ENCODE measurements at places on chromosomes 2 and 18.

- H3K27ac ChIP-seq, result no peak overlapping the region
- H3K4me3 ChIP-seq, result no peak overlapping the region
- no peak for DNase-seq
- peaks cover 18% of the 10 kb centered on the region for H3K4me1 ChIP-seq
Observed at GRCh38 chr2:118989481-118989880, 47.5 kb downstream of the MARCO start.

- H3K4me3 ChIP-seq, result no peak overlapping the region
- H3K27ac ChIP-seq, result no peak overlapping the region
- H3K36me3 ChIP-seq, result no peaks in the 10 kb centered on the region
Observed at GRCh38 chr2:144014103-144014502, 505.8 kb downstream of the ZEB2 start.

DNA sequence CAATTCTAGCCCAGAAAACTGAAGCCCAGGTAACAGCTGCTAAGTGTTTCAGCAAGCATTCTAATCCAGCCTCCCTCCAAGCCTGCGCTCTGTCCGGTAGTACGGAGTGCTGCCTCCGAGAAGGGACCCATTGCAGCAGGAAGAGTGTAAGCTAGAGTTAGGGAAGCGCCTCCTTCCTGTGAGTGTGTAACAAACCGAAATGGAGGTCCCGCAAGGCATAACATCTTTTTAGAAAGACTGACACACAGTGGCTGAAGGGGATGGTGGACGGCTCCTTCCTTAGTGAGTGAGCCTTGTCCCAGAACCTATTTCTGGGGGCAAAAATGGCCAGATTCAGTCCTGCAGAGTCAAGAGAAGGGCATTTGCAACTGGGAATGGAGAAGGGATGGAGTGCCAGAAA is 12.2 kb downstream of the PKDCC start:
- H3K36me3 ChIP-seq, result no peaks in the 10 kb centered on the region
- no peaks in the 10 kb centered on the region for H3K4me1 ChIP-seq
- H3K27ac ChIP-seq, result no peak overlapping the region
- DNase-seq, result no peak
- H3K27me3 ChIP-seq, result peaks cover 6% of the 10 kb centered on the region

- no peaks in the 10 kb centered on the region for H3K36me3 ChIP-seq
- no peak overlapping the region for H3K27ac ChIP-seq
- DNase-seq, result no peak
- H3K27me3 ChIP-seq, result peaks cover 40% of the 10 kb centered on the region
- no peak overlapping the region for H3K4me3 ChIP-seq
Observed at GRCh38 chr2:219423652-219424377, 5.6 kb downstream of the DES start.

DNA sequence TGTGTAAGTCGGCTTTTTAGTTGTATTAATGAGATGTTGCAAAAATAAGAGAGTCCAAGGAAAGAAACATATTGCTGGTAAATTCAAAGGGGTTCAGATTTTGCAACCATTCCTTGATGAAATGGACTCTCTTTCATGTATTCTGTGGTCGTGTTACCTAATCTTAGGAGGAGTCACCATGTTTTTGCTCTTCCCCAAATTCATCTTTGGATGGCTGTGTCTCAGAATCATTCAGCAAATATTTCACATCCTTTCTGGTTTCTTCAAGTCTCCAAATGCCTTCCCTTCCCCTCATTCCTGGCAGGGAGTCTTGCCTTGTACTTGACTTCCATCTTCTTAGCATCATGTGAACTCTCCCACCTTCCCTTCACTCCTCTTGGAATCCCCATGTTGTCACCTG is 66.1 kb downstream of the PTPRM start:
- H3K4me1 ChIP-seq, result no peaks in the 10 kb centered on the region
- H3K4me3 ChIP-seq, result no peak overlapping the region
- no peaks in the 10 kb centered on the region for H3K27me3 ChIP-seq
- no peaks in the 10 kb centered on the region for H3K36me3 ChIP-seq
- H3K27ac ChIP-seq, result no peak overlapping the region

GRCh38 chr2:128313931-128314347 is 4.7 kb downstream of the HS6ST1 start:
- peaks cover 60% of the 10 kb centered on the region for H3K4me1 ChIP-seq
- no peaks in the 10 kb centered on the region for H3K27me3 ChIP-seq
- no peak overlapping the region for H3K27ac ChIP-seq
- H3K4me3 ChIP-seq, result no peak overlapping the region
- DNase-seq, result no peak

DNA sequence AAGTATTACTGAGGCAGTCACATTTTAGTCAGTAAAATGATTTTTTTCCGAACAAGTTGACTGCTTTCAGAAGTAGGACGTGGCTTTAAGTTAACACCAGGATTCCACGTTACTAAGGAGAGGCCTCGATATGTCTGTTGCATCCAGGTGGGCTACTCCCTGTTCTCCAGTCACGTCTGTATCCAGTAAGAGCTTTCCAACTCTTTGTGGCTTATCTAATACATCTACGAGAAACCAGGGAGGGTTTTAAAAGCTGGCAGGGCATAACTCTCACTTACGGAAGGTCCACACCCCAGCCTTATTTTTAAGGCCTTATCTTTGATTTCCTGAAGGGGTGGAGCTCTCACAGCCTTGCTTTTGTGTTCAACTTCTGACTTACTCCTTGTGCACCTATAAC is 99.2 kb downstream of the SLC8A1 start:
- H3K27ac ChIP-seq, result no peak overlapping the region
- no peaks in the 10 kb centered on the region for H3K4me1 ChIP-seq
- H3K4me3 ChIP-seq, result no peak overlapping the region
- H3K36me3 ChIP-seq, result no peaks in the 10 kb centered on the region
- no peak for DNase-seq
- no peaks in the 10 kb centered on the region for H3K27me3 ChIP-seq

- H3K27me3 ChIP-seq, result peaks cover 2% of the 10 kb centered on the region
- no peaks in the 10 kb centered on the region for H3K36me3 ChIP-seq
- no peak overlapping the region for H3K27ac ChIP-seq
- H3K4me3 ChIP-seq, result no peak overlapping the region
- DNase-seq, result peak; percentile 82
Observed at GRCh38 chr18:12934454-12935071, 13.2 kb upstream of the SEH1L start.

- peaks cover 64% of the 10 kb centered on the region for H3K36me3 ChIP-seq
- no peak overlapping the region for H3K4me3 ChIP-seq
- H3K27me3 ChIP-seq, result no peaks in the 10 kb centered on the region
Observed at GRCh38 chr2:161232571-161232970, 72.3 kb downstream of the TANK start.

DNA sequence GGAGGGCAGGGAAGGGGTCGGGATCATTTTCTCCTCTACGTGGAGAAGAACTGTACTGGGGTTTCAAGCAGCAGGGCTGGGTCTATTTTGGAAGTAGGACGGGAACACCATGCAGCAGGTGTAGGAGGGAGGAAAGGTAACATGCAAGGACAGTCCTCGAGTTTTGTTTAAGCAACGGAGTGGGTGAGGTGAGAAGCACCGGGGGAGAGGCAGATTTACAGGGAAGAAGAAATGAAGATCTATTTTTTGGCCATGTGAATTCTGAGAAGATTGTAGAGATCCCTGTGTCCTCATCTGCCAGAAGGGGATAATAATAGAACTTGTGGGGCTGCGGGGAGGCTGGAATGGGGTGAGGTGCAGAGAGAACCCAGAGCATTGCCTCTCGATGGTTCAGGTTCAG is 85.6 kb downstream of the INPP5D start:
- peaks cover 98% of the 10 kb centered on the region for H3K36me3 ChIP-seq
- H3K4me1 ChIP-seq, result peaks cover 28% of the 10 kb centered on the region
- no peak for DNase-seq
- no peak overlapping the region for H3K4me3 ChIP-seq

DNA sequence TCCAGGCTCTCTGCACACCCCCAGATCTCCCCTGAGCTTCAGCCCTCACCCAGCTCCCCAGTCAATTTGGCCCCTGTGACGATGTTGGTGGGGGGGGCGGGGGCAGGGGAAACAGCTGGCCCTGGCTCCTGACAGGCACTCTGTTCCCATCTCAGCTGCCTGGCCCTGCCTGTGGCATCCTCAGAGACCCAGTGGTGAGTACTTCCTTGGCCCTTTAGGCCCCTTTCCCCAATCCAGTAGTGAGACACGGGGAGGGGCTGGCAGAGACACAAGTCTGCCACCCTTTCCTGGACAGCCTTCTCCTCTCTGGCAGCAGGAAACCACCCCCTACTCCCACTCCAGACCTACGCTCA is 19.3 kb upstream of the C1QL2 start:
- H3K4me3 ChIP-seq, result no peak overlapping the region
- H3K36me3 ChIP-seq, result no peaks in the 10 kb centered on the region
- no peak overlapping the region for H3K27ac ChIP-seq
- H3K27me3 ChIP-seq, result no peaks in the 10 kb centered on the region
- no peaks in the 10 kb centered on the region for H3K4me1 ChIP-seq
- no peak for DNase-seq

DNA sequence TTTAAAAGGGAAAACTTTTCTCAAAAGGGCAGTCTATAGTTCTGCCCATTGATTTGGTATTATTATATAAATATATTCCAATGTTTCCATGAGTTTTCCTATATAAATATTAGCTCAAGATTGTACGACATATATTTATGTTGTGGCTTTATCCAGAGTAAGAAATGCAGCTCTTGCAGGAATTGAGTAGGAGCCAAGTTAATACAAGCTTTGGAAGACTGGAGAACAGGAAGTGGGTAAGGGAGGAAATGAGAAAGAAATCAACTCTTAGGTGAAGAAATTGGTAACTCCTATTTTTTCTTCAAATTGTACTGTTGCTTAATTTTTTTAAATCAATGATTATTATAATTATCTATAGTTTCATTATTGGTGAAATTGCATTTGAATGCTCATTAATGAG is 105.4 kb upstream of the FAM117B start:
- DNase-seq, result no peak
- H3K27me3 ChIP-seq, result no peaks in the 10 kb centered on the region
- no peak overlapping the region for H3K27ac ChIP-seq
- H3K4me3 ChIP-seq, result no peak overlapping the region

GRCh38 chr2:19122220-19122619 is 236.2 kb downstream of the OSR1 start:
- H3K27me3 ChIP-seq, result no peaks in the 10 kb centered on the region
- no peak overlapping the region for H3K4me3 ChIP-seq
- H3K4me1 ChIP-seq, result no peaks in the 10 kb centered on the region

DNA sequence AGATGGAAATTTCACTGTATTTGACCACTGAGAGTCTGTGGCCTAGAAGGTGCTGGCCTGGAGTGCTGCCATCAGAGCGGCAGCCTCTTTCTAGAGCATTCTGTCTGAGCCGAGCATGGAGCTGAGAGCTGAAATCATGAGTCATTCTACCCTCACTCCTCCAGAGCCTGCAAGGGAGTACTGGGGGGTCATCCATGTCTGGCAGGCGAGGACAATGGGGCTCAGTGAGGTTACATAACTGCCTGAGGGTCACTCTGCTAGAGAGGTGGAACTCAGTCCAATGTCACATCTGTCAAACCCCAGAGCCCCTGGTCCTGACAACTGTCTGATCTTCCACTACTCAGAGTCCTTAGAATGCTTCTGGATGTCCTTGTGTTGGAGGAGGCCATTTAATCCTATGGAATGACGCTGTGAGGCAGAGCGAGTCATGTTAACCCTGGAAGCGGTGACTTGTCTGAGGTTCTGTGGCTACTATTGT is 65.3 kb downstream of the HAUS1 start:
- H3K4me3 ChIP-seq, result no peak overlapping the region
- DNase-seq, result no peak
- peak overlapping the region; percentile 51 for H3K27ac ChIP-seq
- H3K4me1 ChIP-seq, result peaks cover 35% of the 10 kb centered on the region
- no peaks in the 10 kb centered on the region for H3K27me3 ChIP-seq
